ENCODE measurements at places on chromosomes 7 and 10.

DNA sequence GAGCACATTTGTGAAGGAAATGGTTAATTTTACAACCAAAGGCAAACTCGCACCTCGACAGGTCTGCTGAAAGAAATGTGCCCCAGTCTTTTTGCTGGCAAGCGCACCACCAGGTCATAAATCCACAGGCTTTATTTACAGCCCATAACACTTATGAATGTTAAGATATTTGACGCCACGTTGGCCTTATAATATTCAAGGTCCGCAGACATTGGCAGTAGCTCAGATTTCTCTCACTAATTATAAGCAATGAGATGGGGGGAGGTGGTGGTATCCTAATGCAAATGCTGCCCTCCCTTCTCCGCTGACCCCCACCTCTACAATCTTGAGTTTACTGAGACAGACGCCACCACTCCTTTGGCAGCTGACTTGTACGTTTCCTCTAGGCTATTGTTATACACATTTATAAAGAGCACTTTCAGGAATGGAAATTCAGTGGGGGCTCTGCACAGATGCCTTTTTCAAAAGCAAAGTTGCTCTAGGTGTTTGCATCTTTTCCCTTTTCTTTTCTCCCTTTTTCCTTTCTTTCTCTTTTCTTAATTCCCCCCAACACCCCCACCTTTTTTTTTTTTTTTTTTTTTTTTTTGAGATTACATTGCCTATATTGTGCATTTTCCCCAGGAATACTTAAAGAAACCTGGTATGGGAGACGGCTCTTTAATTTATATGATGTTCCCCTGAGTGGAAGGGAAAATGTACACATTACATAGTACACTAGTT is 6.7 kb downstream of the TCF7L2 start:
- no peak for DNase-seq

DNA sequence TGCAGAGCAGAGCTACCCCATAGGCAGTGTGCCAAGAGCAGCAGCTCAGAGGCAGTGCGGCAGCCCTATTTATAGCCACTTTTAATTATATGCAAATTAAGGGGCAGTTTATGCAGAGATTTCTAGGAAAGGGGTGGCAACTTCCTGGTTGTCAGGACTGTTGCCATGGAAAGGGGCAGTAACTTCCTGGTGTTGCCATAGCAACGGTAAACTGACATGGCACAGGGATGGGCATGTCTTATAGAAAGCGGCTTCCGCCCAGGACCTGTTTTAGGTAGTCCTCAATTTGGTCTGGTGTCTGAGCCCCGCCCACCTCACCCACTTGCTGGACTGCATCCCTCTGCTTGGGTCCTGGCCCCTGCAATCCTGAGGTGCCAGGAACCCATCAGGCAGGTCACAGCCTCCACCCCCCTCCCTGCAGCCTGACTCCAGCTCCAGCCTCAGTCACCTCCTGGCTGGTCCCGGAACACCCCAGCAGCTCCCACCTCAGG is 115.8 kb downstream of the TMEM130 start:
- DNase-seq: no peak

DNA sequence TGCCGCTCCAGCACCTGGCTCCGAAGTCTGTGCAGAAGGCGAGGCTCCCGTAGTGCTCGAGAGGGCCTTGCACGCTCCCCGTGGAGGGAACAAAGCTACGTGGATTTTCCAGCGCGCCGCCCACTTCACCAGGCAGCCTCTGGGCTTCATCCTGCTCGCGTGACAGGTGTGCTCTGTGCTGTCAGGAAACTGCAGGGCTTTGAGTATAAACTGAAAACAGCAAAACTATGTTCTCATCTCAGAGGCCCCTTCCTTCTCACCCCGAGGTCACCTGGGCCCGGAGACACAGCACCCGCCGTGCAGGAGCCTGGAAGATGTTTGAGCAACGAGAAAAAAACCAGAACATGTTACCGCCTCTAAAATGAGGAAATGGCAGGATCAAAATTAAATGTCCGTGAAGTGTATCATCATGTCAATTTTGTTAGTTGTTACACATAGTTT is 17.6 kb upstream of the GPR146 start:
- DNase-seq: no peak

DNA sequence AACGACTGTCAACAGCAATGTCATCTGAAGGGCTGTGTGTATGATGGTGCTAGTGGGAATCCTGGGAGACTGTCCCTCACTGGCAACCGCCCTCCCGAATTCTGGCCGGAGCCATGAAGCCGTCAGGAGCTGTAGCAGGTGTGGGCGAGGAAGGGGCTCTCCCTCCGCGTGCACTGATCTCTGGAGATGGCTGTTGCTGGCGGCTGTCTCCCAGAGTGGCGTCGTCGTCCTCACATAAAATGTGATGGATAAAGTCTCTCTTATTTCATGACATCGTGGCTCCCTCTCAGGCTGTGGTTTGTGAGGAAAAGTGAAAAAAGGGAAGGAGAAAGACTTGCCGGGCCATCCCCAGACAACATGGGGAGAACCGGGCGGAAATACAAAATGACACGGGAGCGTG is 216.5 kb downstream of the DNAJB6 start:
- no peak for DNase-seq

GRCh38 chr7:7738177-7738576 is 19.8 kb upstream of the RPA3 start:
- no peak for DNase-seq

- DNase-seq: no peak
Observed at GRCh38 chr10:3911241-3911640, 126.2 kb upstream of the KLF6 start.
